Suppressor macrophage treated with lipopolysaccharide for 4 hours (primary cell): ENCODE measurements at places on chromosomes 6 and 20.

DNA sequence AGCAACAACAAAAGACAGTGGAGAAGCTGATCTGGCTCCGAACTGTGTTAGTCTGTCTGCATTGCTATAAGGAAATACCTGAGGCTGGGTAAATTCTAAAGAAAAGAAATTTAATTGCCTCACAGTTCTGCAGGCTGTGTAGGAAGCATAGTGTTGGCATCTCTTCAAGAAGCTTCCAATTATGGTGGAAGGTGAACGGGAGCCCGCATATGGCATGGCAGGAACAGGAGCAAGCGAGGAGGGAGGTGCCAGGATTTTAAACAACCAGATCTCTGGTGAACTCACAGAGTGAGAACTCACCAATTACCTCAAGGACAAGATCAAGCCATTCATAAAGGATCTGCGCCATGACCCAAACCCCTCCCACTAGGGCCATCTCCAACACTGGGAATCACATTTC is 293.5 kb downstream of the SMOC2 start:
- no peak for DNase-seq

DNA sequence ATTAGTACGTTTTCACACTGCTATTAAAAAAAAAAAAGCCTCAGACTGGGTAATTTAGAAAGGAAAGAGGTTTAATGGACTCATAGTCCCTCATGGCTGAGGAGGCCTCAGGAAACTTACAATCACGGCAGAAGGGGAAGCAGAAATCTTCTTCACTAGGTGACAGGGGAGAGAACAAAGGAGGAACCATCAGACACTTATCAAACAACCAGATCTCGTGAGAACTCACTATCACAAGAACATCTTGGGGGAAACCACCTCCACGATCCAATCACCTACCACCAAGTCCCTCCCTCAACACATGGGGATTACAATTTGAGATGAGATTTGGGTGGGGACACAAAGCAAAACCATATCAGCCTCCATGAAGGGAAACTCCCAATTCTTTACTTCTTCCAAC is 85.2 kb upstream of the MAFB start:
- no peak for DNase-seq

DNA sequence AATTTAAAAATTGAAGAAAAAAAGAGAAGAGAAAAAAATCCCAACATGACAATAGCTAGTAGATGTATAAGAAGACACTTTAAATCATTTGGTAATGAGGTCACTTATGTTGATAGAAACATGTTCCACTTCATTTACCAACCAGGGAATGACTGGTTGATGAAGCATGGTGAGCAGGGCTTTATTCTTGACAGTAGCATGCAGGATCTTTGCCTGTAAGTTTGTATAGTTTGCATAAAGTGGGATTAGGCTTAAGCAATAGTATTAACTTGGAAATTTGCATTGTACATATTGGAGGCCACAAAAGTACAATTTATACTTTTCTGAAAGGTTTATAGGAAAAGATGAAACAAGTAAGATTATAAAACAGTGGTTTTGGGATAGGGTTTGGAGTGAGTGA is 67.0 kb downstream of the NOX3 start:
- DNase-seq, result no peak

- DNase-seq, result no peak
Observed at GRCh38 chr20:23659989-23660837, 22.5 kb upstream of the CST3 start.

DNA sequence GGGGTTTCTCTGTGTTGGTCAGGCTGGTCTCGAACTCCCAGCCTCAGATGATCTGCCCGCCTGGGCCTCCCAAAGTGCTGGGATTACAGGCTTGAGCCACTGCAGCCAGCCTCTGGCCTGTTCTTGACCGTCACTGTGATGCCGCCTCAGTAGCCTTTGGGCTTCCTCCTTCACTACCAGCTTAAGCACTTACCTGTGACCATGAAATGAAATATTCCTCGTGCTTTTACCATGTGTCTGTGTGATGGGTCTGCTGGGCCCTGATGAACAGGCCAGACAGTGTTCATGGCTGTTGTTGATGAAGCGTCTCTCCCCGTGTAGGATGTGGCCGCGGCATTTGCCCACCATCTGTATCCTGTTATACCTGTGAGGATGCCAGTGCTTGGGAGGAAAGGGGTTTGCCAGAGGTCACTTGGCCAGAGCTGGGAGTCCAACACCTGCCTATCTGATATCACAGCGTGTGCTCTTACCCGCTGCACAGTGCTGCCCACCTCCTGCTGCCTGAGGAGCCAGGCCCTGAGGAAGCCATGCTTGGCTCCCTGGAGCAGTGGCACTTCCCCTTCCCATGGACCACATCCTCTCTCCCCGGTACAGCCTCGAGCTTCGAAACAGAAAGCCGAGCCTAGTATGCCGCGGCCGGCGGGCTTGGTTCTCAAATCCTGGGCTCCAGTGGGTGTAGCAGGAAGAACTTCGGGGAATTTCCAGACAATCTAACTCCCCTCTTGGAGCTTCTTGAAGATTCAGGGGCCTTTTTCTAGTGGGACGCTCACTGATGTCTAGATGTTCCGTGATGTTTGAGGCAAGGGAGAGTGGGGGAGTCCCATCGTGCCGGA is 167.9 kb downstream of the ZDHHC14 start:
- DNase-seq, result peak; percentile 89

DNA sequence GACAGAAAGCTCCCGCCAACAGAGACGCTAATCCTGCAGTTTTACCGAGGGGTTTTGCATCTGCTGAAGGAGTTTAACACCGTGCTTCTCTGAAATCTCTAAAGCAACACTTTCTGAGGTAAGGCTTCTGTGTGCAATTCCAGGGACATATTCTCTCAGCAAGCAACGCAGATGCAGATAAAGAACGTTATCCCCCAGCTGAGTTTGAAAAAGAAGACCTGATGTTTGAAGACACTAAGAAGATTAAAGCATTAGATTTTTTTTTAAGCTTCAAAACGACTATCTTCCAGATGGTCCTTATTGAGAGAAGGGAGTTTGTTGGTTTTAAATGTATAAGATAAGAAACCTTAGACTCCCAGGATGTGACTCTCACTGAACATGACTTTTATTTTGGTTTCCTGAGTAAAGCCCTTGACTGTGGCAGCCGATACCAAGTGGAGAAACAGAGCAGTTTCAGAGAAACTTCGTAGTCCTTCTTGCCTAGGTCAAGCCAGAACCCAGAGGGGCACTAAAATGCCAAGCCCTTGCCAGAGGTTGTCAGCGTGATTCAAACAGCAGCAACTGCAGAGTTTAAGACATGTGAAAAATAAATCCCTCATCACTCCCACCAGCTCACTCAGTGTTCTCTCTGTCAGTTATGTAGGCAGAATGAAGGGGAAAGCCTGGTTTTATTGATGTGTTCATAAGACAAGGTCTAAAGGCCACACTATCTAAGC is 353.3 kb upstream of the CNR1 start:
- no peak for DNase-seq

DNA sequence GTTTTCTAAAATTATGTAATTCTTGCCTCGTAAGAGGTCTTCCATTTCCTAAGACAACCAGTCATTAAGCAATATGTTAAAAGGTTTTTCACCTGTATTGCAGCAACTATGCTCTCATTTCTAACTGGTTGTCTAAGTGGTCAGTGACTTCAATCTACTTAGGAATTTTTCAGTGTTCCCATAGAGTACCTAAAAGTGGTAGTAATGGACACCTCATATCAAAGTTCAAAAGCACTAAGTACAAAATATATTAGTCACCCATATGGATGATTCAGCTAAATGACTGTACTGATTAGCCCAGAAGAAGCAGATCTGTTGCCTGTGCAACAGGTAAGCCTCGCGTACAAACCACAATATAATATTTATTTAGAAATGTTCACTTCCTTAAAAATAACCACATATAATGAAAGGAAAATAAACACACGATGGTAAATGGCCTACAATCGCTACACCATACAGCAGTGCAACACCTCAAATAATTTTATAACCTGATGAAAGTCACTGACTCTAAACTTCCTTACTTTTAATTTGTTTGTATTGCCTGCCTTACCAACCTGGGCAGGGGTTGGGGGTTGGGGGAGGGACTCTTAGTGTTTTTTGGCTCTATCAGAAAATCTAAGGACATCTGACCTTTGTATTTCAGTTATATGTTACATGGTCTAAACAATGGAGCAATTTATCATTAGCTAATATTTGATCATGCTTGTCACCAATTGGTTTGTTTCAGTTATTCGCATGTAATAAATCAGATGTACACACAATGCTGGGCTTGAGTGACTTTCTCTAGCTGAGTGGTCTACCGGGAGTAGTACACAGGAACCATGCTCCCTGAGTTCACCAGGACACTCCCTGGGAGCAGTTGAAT is 105.9 kb downstream of the HIVEP2 start:
- no peak for DNase-seq

DNA sequence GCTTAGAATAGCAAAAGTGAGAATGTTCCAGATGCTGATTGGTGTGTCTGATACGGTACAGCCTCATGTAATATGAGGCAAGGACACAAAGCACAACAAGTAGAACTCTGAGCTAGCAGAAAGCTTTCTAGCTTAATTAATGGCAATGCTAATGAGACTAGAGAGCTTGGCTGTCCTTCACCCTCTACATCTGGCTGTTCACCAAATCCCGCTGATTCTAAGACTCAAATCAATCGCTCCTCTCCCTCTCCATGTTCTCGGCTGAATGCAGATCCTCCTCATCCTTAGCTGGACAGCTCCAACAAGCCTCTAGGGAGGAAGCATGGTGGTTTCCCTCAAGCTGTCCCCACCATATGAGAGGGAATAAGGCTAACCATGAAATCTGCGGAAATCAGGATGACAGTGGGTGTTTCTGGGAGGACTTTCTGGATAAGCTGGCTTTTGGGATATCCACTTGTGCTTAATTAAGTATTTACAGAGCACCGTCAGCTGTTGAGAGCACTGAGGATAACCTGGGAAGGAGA is 128.9 kb downstream of the FOXC1 start:
- no peak for DNase-seq

- DNase-seq, result no peak
Observed at GRCh38 chr6:67768972-67769371, 866.1 kb upstream of the ADGRB3 start.

DNA sequence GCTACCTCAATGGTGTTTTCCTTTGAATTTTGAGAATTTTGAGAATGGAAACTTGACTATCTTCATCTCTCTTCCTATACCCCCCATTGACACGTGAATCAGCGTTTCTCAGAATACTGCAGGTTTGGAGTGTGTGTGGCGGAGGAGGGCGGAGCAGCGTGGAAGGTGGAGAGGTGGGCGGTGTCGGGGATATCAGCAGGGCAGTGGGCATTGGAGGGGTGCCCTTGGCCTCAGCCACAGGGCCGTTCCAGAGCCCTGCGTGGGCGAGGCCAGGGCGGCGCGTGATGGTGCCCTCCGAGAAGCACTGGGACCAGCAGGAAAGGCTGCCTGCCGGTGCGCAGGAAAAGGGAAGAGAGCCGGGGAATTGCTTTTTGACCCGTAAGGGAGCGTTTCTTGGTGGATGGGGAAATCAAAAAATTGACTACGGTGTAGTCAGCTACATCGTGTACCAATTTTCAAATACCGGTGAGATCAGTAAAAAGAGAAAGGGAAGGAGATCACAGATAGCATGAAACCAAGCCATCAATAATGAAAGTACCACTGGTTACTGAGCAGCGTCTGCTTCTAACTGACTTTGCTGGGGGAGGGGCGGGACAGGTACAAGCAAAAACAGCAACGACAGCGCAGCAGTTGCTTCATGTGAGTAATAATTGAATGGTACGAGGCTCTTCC is 82.7 kb upstream of the DUSP22 start:
- DNase-seq, result no peak

- DNase-seq, result no peak
Observed at GRCh38 chr6:105326833-105327770, 75.8 kb downstream of the PREP start.

DNA sequence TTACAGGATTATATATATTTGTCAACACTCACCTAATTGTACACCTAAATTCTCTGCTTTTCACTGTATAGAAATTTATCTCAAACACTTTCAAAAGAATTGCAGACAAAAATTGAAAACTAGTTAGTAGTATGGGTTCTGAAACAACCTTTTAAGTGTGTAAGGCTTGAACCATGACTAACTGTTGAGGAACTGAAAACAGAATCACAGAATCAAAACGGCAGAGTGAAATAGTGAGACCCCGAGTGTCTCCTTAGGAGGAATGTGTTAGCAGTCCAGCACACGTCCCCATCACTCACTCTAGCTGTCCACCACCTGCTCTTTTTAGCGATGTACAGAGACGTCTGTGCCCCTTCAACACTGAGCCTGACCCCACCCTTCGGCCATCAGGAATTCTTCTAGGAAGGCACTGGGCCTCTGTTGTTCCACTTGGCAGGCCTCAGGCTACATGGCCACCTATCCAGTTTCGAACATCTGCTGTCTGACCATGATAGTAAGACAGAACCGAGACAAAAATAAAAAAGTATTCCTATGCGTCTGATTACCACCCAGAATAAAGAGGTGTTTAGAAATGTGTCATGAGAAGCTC is 227.4 kb downstream of the C6orf118 start:
- no peak for DNase-seq

- DNase-seq, result no peak
Observed at GRCh38 chr6:166005944-166006899, 161.4 kb downstream of the TBXT start.

- no peak for DNase-seq
Observed at GRCh38 chr20:51570739-51571459, 28.4 kb upstream of the NFATC2 start.

DNA sequence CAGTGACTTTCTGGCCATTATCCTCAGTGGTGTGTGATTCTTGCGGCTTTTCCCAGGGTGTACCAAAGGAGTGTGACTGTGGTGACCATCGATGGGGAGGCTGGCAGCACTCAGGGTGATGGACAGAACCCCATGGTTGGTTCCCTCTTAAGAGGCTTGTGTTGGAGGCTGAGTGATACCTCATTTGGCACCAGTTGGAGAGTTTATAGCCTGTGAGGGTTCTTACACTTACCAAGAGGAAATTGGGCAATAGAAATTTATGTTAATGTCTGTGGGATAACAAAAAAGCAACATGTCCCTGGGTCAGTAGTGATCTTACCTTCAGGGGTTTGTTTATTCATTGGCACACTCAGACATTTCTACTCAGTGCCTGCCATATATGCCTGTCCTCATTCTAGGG is 37.2 kb downstream of the DAAM2 start:
- no peak for DNase-seq

DNA sequence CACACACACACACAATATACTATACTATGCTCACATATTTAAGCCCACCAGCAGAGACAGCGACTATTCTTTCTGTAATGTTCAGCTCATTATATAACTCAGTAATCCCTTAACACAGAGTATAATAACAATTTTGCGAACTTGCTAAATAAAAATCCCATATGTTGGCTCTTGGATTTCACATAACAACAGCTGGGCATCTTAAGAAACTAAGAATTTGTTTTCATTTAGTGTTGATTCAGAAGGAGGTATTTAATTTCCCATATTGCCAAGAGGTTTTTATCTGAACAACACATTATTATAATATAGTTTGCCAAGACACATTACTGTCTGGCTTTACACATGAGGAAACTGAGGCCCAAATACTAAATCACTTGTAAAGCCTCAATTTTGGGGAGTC is 7.4 kb downstream of the ECT2L start:
- DNase-seq, result no peak

GRCh38 chr20:47466213-47466612 is 35.5 kb upstream of the NCOA3 start:
- no peak for DNase-seq
